ENCODE measurements at places on chromosomes 6 and 20. TPM values are rescaled to one million over a fixed set of nuclear protein-coding genes. Genes with fewer than 3 reads are reported as not detected.

TENT5A gene
- total RNA-seq = 25.9 TPM

CCDC28A gene
- total RNA-seq = 21.1 TPM

SCUBE3 gene
- total RNA-seq = under 0.01 TPM

ADTRP gene
- total RNA-seq = 0.48 TPM

PRDM13 gene
- total RNA-seq = not detected

CCDC170 gene
- 9.8 TPM for total RNA-seq

DNAH8 gene
- total RNA-seq = under 0.01 TPM

FGD2 gene
- 51.4 TPM for total RNA-seq

TAF4 gene
- 12.7 TPM for total RNA-seq

OR12D3 gene
- not detected for total RNA-seq

TMEM170B gene
- 4.9 TPM for total RNA-seq

PPP1R14C gene
- total RNA-seq = not detected

B3GALT4 gene
- total RNA-seq = 11.1 TPM

BCAS1 gene
- total RNA-seq = not detected

NOX3 gene
- not detected for total RNA-seq

SLC35B2 gene
- 38.1 TPM for total RNA-seq

GRCh38 chr6:12014873-12015149 lies 2.7 kb downstream of the HIVEP1 start:
- DNase-seq = no peak

GRCh38 chr6:31965700-31966099 lies 6.2 kb downstream of the DXO start:
- DNase-seq = no peak

DNA sequence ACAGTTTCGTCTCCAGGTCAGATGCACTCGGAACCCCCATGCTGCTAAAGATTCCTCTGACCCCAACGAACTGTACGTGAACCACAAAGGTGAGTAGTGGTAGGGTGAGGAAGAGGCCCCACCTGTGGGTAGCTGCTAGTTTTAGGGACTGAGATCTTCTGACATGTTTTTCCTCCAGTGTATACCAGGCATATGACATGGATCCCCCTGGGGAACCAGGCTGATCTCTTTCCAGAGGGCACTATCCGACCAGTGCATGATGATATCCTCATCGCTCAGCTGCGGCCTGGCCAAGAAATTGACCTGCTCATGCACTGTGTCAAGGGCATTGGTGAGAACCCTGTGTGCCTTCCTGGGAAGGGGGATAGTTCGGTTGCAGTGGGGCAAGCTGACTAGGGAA lies 3.2 kb downstream of the POLR1C start:
- DNase-seq = no peak

DNA sequence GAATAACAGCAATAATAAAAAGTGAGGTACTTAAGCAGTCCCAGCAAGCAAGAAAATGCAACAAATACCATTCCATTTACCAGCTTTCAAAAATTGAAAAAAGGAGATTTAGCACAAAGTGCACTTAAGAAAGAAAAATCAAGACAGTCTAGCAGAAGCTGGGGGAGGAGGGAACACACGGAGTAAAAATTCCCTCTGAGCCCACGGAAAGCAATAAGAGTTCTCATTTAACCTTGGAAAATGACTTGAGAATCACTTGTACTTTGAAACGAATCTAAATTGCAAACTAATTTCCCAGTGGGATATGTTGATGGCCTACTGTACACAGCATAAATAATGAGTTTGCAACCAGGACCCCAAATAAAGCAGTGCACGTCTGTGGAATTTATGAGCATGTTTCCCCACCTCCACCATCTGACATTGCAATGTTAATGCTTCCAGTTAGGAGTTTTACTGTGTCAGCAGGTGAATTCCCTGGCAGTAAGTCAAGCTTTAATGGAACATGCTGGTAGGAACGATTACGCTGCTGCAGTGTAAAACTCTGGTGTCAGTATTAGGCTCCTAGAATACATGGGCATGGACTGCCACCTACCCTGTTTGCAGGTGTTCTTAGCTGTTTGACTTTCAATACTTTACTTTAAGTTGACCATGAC lies 386.8 kb downstream of the HDGFL1 start:
- DNase-seq = no peak

DNA sequence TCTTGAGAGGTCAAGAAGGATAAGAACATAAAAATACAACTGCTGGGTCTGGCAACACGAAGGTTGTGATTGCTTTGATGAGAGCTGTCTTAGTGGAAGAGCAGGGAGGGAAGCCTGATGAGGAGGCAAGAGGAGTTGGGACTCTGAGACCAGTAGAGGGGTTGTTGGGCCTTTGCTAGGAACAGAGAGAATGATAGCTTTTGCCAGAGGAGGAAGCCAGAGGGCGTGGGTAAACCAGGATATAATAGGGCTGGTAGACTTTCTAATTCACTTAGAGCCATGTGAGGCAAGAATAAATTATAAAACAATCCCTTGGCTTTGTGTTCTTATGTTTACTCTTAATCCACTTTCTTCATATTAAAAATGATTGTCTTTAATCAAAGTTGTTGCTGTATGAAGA lies 78.6 kb downstream of the RCAN2 start:
- DNase-seq = no peak

GRCh38 chr6:158847786-158848185 lies 28.6 kb upstream of the EZR start:
- no peak for DNase-seq

GRCh38 chr20:1307171-1307570 lies 21.8 kb downstream of the SDCBP2 start:
- DNase-seq = no peak

- no peak for DNase-seq
Observed at GRCh38 chr6:98929498-98930060, 18.2 kb downstream of the FBXL4 start.

GRCh38 chr6:53858913-53859312 lies 64.1 kb downstream of the LRRC1 start:
- DNase-seq = no peak

DNA sequence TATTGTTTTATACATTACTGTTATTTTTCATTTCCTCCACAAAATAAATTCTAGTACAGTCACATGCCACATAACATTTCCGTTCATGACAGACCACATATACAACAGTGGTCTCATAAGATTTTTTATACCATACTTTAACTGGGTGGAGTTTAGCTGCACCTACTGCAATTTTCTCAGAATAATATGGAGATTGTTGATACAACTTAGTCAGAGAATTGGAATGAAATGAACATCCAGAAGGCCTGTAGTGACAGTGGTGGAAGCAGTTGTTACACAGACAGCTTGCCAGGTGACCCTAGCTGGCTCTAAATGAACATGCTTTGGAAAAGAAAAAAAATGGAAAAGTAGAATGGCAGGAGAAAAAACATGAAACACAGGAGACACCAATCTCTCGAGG lies 183.2 kb upstream of the TCF21 start:
- DNase-seq = no peak

- no peak for DNase-seq
Observed at GRCh38 chr20:478949-479429, 16.7 kb upstream of the TBC1D20 start.

Data from breast epithelium (tissue), 4 donors.